ENCODE measurements at places on chromosomes 5 and 9.

- DNase-seq = no peak
Measured at GRCh38 chr5:132053483-132053882, 7.0 kb upstream of the IL3 start.

DNA sequence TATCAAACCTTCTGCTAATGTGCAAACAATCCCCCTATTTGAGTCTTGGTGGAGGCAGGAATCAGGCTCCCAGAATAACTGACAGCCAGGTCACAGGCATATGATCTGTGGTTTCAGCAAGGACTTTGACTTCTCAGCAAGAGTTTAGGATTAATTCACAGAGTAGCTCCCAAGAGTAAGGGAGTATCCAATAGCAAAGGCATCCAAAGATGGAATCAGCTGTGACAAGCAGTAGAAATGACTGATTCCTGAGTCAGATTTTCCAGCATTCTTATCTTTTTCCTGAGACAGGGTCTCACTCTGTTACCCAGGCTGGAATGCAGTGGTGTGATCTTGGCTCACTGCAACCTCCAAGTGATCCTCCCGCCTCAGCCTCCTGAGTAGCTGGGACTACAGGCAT is 108.3 kb downstream of the EPB41L4A start:
- DNase-seq = no peak

- DNase-seq = no peak
Measured at GRCh38 chr5:176658007-176658599, 10.8 kb downstream of the TSPAN17 start.

DNA sequence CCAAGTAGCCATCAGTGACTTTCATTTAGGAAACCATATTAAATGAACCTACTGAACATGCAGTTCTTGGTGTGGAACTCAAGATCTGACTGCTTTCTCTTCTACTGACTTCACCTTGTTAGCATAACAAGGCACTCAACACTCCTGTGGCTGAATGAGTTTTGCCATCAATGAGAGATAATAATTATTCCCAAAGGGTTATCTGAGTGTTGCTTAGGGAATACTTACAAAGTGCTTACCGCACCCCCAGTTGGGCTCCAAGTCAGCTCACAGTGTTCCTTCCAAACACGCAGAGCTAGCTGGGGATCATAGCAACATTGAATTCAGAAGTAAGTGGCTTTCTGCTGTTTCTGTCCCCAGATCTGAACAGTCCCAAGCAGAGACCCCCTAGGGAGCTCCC is 182.9 kb downstream of the SREK1 start:
- no peak for DNase-seq

DNA sequence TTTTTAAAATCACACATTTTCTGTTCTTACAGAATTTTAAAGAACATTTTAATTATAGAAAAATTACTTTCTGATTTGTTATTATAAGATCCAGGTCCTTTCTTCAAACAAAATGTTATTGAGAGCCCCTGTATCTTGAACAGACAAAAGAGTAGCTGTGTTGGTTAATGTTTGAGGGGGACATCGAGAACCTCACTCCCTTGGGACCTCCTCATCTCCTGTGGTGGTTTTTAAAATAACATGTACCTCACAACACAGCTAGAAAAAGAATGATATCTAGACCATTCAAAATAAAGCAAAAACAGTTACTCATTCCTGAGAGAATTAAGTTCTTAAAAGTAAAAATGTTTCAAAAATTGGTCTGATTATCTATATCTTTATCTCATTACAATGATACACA is 54.7 kb downstream of the VCAN start:
- no peak for DNase-seq

GRCh38 chr9:89438194-89438593 is 59.7 kb downstream of the SEMA4D start:
- DNase-seq = no peak

DNA sequence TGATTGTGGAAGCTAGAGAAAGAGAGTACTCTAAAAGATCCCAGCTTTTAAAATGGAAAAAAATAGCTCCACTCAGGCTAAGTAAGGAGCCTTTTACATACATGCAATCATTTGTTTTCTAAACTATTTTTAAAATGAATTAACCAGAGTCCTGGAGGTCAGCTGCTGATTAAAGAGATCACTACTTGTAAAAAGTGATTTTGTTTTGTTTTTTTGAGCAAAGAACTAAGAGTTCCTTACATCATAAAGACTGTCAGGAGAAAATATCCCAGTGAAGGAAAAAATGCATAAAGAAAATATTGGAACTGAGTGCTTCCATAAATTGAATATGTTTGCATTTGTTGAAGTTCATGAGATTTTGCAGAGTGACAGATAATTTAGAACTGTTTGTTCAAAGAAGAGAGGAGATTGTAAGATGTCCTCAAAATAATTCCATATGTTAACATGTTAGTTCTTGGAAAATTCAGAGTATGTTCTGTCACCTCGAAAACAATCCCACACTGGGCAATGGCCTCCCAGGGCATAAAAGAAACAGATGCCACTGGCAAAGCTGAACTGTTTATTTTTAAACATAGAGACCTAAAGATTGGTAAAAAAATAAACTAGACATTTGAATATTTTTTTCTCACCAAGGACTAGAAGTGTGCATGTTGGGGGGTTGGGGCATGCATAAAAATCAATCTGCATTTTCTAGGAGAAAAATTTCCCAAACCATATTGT is 264.7 kb downstream of the NPR3 start:
- DNase-seq = no peak

GRCh38 chr5:162248107-162248713 is 180.6 kb downstream of the GABRG2 start:
- no peak for DNase-seq

DNA sequence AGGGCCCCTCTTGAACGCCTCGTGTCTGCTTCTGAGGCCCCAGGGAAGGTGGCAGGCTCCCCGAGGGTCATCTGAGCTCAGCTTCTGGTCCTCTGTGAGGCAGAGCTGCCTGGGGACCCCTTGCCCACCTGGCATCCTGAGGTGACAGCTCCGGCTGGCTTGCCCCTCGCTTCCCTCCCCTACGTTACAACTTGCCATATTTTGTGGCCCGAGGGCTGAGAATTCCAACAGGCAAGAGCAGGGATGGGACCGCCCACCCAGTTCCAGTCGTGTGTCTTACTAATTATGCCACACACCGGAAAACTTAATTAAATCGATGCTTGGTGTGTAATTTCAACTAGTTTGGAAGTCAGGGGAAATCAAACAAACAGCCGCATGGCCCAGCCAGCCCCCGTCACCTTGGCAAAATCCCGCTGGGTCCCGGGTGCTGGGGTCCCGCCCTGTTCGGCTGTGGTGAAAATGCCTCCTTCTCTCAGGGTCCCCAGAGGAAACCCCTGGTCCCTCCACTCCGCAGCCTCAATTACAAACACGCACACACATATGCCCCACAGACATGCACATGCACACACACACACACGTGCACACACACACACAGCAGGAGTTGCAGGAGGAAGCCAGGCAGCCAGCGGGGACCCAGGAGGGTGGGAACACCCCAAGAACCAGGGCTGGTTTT is 221.0 kb upstream of the IER5L start:
- no peak for DNase-seq

- DNase-seq = no peak
Measured at GRCh38 chr5:147956064-147956841, 49.9 kb upstream of the C5orf46 start.

DNA sequence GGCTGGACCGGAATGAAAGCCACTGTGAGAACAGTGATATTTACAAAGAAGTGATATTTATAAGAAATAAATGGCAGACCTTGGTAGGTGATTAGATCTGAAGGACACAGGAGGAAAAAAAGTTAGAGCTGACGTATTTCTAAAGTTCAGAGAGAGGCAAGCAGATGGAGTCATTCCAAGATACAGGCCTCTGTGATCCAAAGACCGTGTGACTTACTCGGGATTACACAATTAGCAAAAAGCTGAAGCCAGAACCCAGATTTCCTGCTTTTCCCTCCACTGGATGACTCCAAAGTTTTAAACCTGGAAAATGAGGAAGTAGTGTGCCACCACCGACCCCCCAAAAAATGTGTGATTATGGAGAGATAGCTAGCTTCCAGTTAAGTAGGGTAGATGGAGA is 3.1 kb upstream of the DOCK8 start:
- DNase-seq = no peak

DNA sequence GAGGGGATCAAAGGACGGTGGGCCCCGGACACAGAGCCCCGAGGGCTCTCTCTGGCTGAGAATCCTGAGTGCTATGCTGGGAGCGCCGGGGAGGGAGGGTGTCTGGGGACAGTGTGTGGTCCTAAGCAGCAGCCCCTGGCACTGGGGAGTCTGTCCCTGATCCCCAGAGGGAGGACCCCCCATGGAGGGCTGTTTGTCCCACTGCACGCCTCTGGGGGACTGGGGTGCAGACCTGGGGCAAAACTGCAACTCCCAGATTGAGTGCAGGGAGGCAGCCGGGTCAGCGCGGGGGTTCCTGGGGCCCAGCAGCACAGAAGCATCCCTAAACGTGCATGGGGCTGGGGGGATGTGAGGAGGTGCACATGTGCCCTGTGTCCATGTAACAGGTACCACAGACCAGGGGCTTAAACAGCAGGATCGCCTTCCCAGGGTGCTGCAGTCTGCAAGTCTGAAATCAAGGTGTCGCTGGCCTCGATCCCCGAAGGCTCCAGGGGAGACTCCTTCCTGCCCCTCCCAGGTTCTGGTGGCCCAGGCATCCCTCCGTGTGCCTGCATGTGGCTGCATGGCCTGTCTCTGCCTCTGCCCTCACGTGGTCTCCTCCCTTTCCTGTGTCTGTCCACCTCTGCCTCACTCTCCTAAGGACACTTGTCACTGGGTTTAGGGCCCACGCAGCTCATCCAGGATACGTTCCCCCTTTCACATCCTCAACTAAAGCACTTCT is 35.9 kb upstream of the IRX4 start:
- no peak for DNase-seq

GRCh38 chr5:113105693-113106280 is 129.2 kb downstream of the DCP2 start:
- no peak for DNase-seq

- DNase-seq = no peak
Measured at GRCh38 chr9:74125941-74126340, 371.2 kb upstream of the RORB start.

DNA sequence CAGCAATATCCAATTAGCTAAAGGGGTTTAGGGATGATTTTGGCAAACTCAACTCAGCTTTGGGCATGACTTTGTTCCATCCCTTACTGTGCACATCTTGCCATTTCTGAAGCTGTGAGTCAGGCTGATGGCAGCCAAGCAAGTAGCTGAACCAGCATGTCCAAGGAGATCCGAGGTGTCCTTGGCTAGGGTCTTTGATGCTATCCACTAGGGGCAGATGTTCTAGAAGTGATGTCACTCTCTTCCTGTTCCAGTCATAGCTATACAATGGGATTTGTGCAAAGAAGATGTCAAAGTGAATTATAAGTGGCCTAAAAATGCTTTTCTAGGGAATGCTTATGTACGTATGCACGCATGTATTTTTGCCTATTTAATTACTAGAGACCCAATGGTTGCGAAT is 160.8 kb upstream of the PAPPA start:
- DNase-seq = no peak

DNA sequence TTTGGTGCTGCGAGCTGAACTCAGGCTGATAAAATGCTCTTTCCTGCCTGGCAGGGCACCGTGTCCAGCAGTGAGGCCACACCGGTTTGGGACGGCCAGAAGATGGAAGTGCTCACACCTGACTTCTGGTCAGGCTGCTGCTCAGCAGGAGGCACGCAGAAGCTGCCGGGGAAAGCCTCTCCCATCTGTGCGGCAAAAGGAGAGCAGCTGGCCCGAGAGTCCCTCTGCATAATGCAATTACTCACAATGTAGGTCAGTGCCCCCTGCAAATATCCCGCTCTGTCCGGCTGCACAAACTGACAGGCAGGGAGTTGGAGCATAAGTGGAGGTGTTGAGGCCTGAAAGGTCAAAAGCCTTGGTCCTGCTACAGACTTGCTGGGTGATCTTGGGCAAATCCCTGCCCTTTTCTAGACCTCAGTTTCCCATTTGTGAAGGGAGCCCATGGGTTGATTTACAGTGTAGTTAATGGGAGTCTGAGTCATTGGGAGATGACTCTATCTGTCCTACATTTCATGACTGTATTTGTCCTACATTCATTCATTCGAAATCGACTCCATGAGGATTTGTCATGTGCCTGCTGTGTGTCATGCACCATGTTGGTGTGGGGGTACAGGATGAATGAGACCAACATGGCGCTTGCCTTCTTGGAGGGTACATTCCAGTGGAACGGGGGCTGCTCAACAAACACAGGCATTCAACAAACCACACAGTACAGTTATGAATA is 61.8 kb upstream of the TBC1D2 start:
- no peak for DNase-seq

DNA sequence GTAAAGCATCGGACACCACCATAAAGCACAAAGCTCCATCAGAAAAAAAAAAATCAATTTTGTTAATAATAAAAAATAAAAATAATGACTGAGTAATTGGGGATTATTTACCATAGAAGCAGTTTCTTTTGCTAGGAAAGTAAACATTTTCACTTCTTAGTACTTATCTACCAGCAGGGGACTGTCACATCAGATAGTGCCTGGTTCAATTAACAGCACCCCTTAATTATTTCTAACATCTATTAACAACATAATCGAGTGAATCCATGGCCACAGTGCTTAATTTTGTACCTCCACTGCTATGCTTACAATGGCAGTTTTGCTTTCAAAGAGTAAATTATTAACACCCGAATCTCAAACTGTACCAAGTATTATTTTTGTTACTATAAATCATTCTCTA is 221.7 kb downstream of the SMARCA2 start:
- DNase-seq = no peak

DNA sequence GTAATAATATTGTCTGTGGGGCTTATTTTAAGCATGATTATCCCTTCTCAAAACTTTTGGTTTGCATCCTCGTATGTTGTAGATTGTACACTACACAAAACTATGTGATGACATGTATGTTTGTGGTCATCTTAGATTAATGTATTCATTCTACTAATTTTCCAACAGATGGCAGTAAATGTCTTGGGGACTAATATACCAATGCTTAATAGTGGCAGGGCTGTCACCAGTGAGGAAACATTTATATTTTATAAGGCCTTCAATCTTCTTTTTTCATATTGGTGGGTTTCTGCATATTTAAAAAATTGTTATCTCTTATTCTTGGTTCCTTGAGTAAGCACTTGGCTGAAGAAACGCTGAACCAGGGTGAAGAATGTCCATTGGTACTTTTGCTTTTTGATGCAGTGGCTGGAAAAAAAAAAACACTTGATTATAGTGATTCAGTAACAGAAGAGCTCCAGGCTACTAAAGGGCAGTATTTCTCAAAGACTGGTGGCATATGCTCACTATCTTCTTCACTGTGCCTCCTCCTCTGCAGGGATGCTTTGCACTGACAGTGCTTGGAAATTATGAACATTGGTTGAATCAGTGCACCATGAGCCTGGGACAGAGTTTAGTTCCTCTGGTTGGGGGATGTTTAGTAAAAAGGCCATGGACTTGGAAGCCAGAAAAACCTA is 530.3 kb downstream of the RASEF start:
- no peak for DNase-seq

- no peak for DNase-seq
Measured at GRCh38 chr5:58462623-58463230, 2.8 kb upstream of the PLK2 start.

- no peak for DNase-seq
Measured at GRCh38 chr5:146042628-146043279, 62.6 kb downstream of the PLAC8L1 start.
